Activated CD4-positive, alpha-beta T cell treated with anti-CD3 and anti-CD28 coated beads for 36 hours (primary cell): ENCODE measurements at places on chromosomes 5 and 9. TPM values are rescaled to one million over a fixed set of nuclear protein-coding genes. Genes with fewer than 3 reads are reported as not detected.

- DNase-seq, result no peak
These were observed 1.8 kb upstream of the STK10 start for GRCh38 chr5:172189693-172190296.

DNA sequence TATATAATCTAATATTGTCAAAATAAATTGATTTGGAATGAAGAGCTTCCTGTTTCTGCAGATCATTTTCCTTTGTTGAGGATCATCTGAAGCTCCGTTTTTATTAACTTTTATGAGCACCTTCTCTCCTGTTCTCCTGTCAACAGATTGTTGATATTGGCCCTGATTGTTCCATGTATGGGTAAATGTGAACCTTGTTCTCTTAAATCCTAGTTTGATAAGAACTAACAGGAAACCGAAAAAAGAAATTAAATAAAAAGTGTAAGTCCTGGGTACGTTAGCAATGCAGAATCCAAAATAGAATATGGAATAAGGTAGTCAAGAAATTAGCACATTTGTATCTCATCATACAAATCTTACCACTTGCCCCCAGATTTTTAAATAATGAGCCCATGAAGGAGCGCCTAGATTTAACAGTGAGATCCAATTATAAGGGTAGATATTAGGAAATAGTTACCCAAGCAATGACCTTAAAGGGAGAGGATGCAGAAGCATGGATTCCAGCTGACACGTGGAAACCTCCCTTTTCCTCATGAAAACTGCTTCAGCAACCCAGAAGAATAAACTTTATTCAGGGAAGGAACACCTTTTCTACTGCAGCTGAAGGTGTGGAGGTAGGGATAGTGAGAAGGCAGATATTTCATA is 80.8 kb upstream of the PIK3R1 start:
- DNase-seq, result no peak

- DNase-seq, result peak; percentile 32
These were observed 85.6 kb downstream of the DAB2IP start for GRCh38 chr9:121736934-121737462.

DNA sequence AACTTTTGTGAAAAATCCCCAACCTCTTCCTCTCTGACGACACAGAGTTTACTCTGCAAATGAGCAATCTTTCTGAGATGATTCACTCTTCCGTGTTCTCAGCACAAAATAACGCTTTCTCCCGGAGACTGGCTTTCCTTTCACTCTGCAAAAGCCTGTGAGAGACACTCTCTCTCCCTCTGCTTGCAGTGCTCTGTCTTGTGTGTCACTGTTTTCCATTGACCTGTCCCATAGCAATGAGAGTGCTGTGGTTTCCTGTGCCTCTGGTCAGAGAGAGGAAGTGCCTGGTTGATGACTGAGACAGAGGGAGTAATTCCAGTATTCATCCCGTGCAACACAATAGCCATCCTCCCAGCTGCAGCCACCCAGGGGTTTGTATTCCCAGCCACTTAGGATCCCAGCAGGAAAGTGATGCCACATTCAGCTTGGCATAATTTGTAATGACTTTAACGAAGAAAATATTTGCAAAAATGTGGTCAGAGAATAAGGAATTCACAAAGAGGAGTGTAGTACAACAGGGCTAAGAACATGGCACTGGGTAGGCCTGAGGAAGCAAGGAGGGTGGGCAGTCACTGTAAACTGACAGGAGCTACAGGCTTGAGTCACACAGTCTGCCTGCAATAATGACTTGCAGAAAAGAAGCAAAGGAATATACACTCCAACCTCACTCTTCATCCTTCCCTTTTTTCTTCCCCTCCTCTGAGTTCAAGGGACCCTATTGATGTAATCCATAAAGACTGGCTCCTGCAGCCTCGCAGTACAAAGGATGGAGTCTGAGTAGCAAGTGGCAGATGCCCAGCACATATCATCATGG is 463.5 kb upstream of the RGMB start:
- DNase-seq, result peak; percentile 25

The CTSV gene
- 0.74 TPM for total RNA-seq

GRCh38 chr9:120755810-120756434 is 37.3 kb downstream of the FBXW2 start:
- DNase-seq, result peak; percentile 74

- DNase-seq, result no peak
These were observed 22.2 kb downstream of the ERAP1 start for GRCh38 chr5:96785326-96786109.

The PCDHA12 gene
- not detected for total RNA-seq

DNA sequence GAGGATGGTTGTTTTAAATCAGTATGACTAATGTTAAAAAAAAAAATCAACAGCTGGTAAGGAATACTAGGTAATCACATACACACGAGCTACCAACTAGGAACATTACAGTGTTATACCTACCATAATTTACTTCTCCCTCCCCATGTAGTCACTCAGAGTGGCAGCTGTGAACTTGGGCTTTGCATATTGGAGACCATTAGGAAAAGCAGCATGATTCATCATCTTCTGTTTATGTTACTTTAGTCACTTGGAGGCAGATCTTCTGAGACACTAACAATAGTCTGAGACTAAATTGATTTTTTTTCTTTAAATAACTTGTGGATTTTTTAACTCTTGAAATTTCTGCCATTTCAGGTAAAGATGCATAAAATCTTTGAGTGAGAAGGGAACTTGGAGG is 141.5 kb upstream of the NR4A3 start:
- DNase-seq, result no peak

- no peak for DNase-seq
These were observed 562.4 kb downstream of the EBF1 start for GRCh38 chr5:158537366-158537765.
